ENCODE measurements at places on chromosomes 3 and 15.

GRCh38 chr15:43246261-43246774, 20.4 kb downstream of the TGM5 start:
- no peak for DNase-seq

DNA sequence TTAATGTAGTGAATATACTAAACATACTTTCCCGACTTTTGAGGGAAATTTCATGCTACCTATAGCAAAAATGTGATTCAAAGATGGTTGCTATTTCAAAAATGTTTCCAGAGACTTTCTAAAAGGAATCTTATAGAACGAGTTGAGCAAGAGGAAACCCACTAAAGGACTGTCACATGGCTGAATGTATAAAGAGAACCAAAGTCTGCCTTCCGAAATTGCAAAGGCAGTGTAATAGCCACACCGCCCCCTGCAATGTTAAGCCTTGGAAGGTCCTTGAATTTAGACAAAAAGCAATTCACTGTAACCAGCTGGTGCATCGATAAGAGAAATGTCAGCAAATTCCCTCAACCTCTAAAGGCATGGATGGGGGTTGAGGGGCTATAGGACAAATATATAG, 142.8 kb downstream of the CHL1 start:
- DNase-seq: no peak

DNA sequence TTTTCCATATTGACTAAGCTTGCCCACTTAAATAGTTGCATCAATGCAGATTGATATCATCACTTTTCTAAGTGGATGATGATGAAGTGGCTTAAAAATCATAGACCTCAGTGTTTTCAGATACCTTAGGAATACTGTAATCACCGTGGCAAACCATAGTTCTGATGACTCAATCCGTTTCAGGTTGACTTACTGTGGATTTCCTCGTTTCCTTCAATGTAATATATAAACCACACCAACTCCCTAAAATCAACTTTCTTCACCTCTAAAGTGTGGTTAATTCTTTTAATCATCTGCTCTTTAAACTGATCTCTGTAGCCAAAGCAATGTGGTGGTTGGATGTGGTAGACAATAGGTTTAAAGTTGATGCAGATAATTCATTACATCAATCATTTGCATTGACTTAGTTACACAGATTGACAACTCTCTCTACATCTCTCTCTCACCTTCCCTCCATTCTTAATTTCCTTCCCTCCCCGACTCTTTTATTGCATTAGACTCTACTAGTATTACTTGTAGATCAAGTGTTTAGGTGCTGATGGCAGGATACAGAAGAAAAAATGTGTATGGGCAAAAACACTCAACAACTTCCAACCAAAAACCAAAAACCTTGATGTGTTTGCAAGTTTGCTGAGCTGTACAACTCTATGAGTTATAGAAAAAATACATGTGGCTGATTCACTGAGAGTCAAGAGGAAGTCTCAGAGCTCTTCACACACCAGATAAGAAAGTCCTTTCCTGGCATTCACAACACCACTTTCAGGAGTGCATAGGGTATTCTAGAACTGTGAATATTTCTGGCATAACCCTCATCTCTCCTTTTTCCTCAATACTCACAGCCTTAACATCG, 243.5 kb downstream of the NFKBIZ start:
- DNase-seq: no peak

GRCh38 chr15:69713726-69714559, 261.3 kb downstream of the RPLP1 start:
- peak; percentile 33 for DNase-seq

- no peak for DNase-seq
Measured at GRCh38 chr3:197748597-197749314, 927 bp upstream of the FYTTD1 start.

- DNase-seq: no peak
Measured at GRCh38 chr3:35677797-35678196, 38.5 kb downstream of the ARPP21 start.

DNA sequence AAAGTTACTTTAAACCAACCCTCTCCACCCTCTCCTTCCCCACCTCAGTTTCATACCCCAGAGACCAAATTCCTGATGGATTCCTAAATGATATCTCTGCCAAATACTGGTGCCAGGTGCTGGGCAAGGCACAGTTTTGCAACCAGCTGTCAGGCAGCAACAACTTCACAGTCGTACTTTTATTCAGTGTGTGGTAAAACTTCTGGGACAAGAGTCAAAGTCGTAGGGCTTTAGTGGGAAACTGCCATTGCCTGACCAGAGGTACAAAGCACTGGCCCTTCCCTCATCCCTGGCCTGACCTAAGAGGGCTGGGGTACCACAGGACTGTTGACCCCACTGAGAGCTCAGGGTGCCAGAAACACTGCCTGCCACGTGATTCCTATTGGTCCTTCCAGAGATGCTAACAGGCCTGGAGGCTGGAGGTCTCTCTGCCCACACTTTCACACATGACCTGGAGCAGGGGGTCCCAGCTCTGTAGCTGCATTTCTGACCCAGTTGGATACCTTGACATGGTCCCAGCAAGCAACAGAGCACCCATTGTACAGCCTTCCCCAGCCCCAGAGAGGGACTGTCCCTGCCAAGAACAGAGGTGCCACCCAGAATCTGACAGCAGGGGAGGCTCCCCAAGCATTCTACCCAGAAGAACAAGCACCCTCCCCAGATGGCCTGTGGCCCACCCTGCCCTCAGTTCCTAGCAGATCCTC, 59.9 kb downstream of the LIPC start:
- DNase-seq: no peak

DNA sequence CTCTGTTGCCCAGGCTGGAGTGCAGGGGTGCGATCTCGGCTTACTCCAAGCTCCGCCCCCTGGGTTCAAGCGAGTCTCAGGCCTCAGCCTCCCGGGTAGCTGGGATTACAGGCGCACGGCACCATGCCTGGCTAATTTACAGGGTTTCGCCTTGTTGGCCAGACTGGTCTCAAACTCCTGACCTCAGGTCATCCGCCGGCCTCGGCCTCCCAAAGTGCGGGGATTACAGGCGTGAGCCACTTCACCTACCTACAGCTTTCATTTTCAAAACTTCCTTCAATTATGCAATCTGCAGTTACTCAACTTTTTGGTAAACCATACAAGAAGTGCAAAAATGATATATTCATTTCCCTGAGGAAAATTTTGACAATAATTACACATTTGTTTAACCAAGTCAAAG, 14.0 kb downstream of the NANOGP8 start:
- no peak for DNase-seq

- no peak for DNase-seq
Measured at GRCh38 chr3:189967254-189967865, 153.3 kb downstream of the P3H2 start.

GRCh38 chr3:58537412-58538301, 667 bp upstream of the ACOX2 start:
- DNase-seq: no peak

DNA sequence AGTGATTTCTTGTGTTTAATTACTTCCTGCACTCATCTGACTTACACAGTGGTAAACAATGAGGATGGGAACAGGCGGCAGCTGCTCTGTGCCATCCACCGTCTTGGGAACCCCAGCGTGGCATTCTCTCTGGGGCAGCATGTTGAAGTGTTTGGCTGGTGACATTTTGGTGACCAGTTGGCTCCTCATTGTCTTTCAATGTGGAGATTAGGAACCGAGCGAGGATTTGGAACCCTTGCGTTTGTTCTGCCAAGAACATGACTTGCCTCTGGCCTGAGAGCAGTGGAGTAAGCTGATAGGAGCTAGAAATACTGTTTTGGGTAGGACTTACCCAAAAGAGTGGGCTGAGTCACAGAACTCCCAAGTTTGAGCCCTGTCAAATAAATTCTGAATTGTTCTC, 88.8 kb downstream of the IGF1R start:
- no peak for DNase-seq

DNA sequence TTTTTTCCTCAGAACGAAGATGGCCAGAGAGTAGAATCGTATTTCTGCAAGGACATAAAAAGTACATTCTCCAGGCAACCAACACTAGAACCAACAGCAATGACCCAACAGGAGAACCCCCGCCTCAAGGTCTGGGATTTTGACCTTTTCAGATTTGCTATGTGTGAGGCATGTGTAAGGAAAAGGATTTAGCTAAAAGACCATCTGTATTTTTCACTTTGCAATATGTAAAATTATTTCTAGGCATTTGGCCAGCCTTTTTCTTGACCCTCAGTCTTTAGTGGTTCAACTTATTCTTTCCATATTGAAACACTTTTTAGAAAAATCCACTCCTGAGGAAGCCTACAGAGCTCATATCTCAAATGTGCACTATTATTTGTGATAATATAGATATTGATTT, 219.2 kb upstream of the GOLGA6L4 start:
- DNase-seq: no peak

DNA sequence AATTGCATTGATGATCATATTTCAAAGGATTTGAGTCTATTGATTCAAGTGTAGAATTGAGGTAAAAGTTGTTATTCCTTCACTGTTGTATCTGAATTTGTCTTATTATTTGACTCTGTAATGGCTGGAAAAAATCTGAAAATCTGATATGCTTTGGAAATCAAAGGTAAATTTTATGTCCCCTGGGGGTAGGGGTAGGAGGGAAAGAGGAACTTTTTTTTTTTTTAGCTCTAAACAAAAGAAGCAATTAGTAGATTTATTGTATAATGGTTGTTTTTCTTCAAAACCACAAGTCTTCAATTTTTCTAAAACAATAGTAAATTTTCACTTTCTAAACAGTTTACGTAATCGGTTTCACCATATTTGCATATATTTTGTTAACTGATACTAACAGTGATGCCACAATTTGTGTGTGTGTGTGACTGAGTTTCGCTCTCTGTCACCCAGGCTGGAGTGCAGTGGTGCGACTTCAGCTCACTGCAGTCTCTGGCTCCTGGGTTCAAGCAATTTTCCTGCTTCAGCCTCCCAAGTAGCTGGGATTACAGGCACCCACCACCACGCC, 91.7 kb upstream of the GOLGA6L4 start:
- DNase-seq: no peak

GRCh38 chr3:147713234-147714133, 304.3 kb downstream of the ZIC1 start:
- DNase-seq: no peak

GRCh38 chr3:36696799-36697198, 67.6 kb downstream of the DCLK3 start:
- no peak for DNase-seq

DNA sequence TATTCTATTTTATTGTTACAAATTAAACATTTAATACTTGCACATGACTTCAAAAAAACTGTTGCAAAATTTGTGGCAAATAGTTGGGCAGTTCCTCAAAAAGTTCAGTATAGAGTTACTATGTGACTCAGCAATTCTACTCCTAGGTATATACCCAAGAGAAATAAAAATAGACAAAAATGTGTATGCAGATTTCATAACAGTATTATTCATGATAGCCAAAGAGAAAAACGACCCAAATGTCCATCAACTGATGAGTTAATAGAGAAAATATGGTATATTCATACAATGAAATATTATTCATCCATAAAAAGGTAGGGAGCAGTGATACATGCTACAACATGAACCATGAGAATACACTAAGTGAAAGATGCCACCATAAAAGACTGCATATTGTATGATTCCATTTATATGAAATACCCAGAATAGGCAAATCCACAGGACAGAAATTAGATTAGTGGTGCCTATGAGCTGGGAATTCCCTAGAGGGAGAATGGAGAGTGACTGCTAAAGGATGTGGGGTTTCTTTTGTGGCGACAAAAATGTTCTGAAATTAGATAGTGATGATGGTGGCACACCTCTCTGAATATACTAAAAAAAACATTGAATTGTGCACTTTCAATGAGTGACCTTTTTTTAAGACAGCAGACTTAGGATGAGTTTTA, 31.6 kb upstream of the CLASP2 start:
- no peak for DNase-seq

DNA sequence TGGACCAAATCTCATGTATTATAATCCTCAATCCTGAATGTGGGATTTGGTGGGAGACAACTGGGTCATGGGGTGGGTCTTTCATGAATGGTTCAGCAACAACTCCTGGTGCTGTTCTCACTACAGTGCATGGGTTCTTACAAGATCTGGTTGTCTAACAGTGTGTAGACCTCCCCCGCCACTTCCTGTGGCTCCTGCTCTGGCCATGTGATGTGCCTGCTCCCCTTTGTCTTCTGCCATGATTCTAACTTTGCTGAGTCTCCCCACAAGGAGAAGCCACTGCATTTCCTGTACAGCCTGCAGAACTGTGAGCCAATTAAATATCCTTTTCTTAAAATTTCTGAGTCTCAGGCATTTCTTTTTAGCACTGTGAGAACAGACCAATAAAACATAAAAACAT, 557.5 kb downstream of the GOLGA6L6 start:
- peak; percentile 87 for DNase-seq

- DNase-seq: no peak
Measured at GRCh38 chr3:25913179-25913578, 123.3 kb downstream of the OXSM start.

DNA sequence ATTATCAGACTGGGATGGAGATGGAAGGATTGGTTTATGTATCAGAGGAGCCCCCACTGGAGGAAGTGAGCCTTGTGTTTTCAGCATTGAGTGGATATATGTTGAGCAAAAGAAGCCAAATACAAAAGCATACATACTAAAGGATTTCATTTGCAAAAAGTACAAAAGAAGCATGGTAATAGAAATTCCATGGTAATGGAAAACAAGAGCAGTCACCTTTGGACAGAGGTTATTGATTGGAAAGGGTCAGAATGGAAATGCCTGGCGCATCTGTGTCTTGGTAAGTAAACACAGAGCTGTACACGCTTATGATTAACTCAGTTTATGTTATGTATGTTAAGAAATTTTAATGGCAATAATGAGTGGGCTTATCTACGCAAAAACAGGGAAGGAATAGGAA, 72.7 kb downstream of the DHX36 start:
- no peak for DNase-seq

DNA sequence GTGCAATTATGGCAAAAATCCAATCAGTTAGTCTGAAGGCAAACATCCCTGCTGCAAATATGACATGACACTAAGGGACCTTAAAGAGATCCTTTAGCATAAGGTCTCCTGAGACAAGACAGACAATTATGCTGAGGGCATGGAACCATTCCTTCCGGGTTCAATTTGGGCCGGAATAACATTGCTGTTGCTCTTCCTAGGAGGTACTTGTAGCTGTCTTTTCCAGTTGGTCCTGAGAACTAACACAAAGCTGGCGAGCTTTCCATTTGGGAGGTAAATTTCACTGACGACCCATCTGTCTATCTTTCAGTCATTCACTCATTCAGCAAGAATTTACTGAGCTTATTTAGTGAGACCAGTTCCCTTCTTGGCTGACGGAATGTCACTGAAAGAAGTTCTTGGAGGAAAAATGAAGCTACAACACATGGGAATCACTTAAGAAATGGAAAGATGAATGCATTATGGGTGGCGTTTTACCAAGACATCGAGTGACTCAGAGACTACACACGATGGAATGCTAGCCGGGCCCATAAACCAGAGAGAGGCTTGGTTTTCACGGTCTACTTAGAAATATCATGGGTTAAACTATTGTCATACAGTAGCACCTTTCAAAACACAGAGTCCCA, 215.5 kb downstream of the PDZRN3 start:
- no peak for DNase-seq
